CD4-positive, alpha-beta T cell treated with Interleukin-12 subunit alpha and Interleukin-12 subunit beta, for 1 hour (primary cell): ENCODE measurements at places on chromosomes 4 and X.

DNA sequence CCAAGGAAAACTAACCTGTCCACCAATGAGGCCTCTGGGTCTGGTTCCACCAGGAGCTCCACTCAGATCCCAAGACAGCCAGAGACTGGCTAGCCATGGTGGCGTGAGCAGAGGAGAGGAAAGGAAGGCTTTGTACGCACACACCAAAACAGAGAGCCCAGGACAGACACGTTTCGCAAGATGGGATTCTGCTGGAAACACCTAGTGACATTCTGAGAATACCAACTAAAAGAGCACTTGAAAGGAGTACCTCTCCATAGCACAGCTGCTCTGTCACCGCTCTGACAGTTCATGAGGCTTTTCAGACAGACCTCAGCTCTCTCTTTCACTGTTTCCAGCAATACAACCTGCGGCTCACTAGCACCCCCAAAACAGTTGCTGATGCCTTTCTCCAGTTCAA is 105.0 kb downstream of the SH3KBP1 start:
- DNase-seq, result no peak

GRCh38 chr4:82293304-82293703 is 80.5 kb downstream of the HNRNPD start:
- peak; percentile 52 for DNase-seq

- no peak for DNase-seq
Observed at GRCh38 chr4:6121276-6121850, 79.0 kb downstream of the JAKMIP1 start.

GRCh38 chrX:10569946-10570345 is 50.4 kb downstream of the MID1 start:
- DNase-seq, result no peak

DNA sequence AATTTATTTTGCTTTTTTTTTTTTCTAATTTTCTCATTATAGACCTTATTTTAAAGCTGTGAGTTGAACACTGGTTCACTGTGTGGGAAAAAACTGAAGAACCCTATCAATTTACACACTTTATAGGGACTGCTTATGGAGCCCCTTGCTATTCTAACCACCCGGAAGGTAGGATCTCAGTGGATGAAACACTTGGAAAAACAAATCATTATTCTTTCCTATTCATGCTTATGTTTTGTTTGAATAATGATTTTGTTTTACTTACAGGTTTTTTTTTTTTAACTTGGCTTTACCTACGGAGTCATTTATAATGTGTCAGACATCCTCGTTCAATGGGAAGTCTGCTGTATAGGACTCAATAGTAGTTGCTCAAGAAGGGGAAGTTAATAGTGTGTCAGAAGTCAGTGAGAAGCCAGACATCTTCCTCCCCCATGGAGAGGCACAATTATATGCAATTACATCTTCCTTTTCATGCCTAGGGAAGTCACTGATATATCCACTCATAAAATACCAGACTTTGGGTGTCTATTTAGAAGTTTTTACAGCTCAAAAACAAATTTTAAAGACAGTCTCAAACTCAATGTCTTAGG is 113.2 kb downstream of the ARSF start:
- no peak for DNase-seq

GRCh38 chr4:118158763-118159375 is 124.6 kb downstream of the NDST3 start:
- DNase-seq, result no peak

GRCh38 chr4:86048426-86048825 is 311.4 kb downstream of the MAPK10 start:
- DNase-seq, result no peak

DNA sequence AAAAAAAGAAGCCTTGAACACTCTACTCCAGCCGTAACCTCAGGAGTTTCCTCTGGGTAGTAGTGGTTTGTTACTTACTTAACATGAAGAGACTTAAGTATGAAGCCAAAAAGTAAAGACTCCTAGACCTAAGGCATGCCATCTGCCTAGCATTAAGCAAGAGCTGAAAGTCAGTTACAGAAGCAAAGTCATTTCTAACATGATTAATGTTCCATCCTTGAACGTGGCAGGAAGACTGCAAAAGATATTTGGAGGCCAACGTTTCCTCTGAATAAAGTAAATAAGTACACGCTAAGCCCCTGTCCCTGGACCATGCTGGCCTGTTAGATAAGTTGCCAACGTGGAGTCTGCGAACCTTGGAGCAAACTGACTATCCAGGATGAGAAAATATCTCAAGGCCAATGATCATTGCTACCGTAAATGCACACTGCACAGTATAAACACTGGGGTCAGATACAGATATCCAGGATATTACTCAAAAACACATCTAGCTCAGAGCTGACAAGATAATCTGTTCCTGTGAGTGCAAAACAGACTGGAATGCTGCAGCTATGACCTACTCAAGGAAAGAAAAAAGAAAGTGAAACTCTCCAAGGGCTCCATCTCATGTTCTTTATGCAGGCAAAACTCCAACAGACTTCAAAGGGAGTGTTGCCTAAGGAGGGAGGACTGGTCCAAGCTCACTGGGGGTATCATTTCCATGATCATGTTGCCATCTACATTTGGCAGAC is 255.8 kb downstream of the COL25A1 start:
- no peak for DNase-seq

DNA sequence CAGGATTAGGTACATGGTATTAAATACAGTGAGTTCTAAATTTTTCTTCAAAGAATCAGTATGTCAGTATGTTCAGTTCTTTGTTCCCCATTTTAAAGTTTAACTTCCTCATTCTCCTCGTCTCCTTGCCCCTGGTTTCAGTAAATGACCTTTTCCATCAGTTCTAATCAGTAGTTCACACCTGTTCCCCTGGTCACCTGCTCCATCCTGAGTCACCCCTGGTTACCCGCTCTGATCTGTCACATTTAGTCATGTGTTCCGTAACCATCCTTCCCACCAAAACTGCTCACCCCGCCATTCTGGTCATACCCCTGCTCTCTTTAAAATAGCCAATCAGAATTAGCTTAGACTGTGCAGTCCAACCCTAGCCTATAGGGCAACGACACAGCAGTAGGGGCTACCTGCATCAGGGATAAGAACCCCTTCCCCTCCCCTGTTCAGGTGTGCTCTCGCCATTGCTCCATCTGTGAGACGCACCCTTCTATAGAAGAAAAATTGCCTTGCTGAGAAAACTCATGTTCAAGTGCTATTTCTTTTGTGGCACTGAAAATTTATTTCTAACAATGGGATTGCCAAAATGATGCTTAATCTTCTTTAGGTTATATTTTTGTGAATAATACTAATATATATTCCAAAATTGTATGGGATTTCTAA is 181.3 kb downstream of the OR13H1 start:
- no peak for DNase-seq

DNA sequence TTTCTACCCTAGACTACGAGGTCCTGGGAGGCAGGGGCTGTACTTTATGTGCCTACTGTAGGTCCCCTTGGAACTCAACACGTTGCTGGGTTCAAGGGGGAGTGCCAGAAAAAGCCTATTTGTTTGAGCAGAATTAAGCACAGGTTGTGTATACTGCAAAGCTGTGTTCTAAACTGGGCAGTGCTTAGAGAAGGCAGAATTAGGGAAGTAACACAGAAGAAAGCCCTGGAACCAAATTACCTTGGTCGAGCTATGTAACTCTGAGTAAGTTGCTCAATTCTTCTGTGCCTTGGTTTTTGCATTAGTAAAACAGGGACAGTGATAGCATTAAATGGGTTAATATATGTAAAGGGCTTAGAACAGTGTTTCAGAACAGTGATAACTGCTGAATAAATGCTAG is 245.0 kb upstream of the SFRP2 start:
- no peak for DNase-seq

- DNase-seq, result no peak
Observed at GRCh38 chrX:7420717-7421116, 272.8 kb upstream of the PUDP start.

DNA sequence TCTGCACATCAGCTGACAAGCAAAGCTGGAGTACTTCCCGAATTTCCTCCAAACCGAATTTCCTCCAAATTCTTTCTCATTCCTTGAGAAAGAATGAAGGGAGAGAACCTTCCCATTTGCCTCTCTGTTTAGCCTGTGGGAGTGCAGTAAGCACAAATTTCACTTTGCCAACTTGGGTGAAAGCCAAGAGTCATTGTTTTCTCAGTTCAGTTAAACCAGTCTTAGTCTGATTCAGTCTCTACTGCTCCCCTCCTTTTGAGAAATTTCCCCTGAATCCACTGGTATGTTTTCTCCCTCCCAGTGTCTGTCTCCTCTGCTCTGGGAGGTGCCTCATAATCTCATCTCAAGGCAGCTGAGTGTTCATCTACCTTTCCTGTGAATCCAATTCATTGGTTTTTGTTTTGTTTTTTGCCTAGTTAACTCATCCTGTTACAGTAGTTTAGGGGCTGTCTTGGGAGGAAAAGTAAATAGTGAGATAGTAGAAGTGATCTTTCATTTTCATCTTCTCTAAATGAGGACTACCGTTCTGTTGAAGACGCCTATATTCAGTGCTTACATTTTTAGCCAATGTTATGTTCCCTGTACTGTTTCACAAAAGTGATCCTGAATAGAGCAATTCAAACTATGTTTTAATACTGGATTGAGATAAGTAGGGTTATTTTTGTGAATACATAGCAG is 49.0 kb downstream of the SYTL5 start:
- DNase-seq, result no peak

DNA sequence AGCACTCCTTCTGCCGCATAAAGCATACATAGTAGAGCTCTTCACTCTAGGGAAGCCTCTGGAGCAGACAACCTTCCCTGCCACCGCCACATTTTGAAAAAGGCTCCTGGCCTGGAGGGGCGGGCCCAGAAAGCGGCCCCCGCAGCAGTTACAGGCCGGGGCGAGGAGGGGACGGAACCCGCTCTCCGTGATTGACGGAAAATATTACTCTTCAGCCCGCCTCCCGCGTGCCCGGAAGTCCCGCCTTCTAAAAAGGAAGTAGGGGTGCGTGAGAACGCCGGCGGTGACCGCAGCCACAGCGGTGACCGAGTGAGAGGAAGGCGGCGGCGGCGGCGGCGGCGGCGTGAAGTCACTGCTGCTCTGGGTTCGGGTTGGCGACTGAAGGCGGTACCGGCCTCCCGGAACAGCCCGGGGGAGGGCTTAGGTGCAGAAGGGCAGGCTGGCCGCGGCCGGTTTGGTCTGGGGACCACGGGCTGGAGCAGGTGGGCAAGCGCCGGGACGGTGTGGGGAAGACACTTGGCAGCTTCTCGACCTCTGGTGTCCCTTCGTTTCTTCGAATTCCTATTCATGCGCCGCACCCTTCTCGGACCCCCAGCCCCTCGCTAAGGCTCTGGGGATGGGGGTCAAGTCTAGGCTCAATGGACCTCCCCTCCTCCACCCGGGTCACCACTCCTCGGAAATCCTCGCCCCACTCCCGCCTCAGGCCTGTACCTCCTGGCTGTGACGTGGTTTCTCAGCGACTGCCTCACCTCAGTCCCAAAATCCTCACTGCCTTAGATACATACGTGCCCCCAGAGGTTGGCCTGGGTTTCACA is at the start of gene HCCS:
HCCS (plus strand) TSS at position 296 of the 815 bp plus-strand sequence. CDS start 729 bp downstream, outside the sequence.
- DNase-seq, result peak; percentile 88

GRCh38 chr4:17309567-17310268 is 202.2 kb downstream of the QDPR start:
- DNase-seq, result no peak

DNA sequence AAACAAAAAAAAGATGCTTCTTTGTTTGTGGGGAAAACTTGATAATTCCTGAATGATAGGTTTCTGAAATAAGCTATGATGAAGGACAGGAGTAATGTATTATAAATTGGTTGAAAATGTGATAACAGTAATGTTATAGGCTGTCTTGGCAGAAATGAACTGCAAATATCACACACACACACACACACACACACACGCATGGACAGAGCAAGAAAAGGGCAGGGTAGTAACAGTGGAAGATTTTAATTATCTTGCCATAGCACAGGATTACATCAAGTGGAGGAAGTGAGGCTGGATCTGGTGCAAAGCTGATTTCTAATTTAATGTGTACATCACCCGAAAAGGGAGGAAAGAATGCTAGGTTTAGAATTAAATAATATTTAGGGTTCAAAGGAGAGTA is 97.5 kb upstream of the CXXC4 start:
- no peak for DNase-seq

GRCh38 chr4:174537634-174538033 is 15.3 kb upstream of the HPGD start:
- DNase-seq, result no peak

DNA sequence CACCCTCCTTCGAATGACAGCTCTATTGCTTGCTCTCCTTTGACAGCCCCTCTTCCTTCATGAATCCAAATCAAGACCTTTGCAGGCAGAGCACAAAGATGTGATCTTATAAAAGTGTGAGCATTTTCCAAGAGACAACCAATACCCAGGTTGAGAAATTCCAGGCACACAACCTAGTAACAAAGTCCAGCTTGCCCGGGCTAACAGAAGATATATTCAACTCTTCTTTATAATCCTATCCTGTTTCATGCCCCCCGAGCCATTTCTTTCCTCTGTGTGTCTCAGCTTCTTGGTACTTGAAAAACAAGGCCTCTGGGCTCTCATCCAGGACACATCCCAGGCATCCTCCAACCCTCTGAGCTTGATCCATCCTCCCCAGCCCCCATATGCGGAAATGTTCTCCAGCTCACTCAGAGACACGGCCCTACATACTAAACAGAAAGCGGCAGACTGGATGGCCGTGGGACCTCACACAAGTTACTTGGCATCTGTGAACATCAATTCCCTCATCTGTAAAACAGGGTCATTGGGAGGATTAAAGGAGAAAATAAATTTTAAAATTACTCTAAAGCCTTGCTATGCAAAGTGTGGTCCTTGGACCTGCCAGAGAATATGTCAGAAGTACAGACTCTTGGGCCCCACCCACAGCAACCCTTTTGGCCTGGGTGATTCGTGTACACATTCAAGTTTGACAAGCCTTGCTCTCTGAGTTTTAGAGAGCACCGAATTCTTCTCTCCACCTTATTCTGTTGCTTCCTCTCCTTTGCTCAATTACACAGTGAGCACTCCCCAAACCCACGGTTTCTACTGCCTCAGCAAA is 627.0 kb downstream of the BCOR start:
- DNase-seq, result no peak

DNA sequence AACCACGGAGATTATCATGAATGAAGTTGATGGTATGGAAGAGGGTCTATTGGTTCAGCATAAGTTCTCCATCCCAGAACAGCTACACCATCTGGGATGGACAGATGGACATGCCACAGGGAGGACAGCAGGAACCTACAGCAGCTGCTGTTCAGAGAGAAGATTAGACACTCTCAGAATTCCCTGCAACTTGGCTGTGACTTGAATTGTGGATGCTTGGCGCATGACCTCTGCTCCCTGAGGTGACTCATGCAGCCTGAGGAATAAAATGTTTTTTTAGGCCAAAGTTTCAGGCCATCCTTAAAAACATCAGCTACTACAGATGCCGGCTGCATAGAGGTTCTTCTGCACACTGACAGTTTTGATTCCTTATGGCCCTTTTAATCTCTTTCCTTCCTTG is 97.3 kb downstream of the RS1 start:
- DNase-seq, result no peak

DNA sequence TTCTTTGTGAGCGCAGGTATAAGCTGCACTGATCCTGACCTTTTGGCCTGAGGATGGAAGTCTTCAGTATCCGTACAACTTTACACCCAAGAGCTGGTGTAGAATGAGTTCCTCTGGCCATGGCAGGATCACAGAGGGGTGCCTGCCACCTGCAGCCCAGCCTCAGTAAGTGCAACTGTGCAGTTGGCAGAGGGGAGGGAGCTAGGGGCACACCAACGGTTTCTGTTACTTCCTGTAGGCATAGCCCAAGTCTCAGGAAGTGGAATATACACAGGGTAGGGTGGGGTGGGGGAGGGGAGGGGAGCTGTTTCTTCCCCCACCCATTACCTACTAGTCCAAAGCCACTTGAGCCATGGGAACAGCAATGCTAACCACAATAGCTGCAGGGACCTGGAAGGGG is 85.4 kb upstream of the GBA3 start:
- peak; percentile 17 for DNase-seq

- DNase-seq, result no peak
Observed at GRCh38 chrX:10397349-10397748, 223.0 kb downstream of the MID1 start.
